Pons (tissue), 1 donor: ENCODE measurements at places on chromosomes 1 and 21.
A peak's percentile ranks its signal among the peaks of the same experiment; 100 is the strongest.

GRCh38 chr1:210730023-210730422, 401.3 kb downstream of the HHAT start:
- no peak for DNase-seq

- DNase-seq: no peak
Measured at GRCh38 chr1:205670611-205671430, 9.5 kb downstream of the SLC45A3 start.

- no peak for DNase-seq
Measured at GRCh38 chr1:185551008-185551407, 183.2 kb upstream of the HMCN1 start.

- no peak for DNase-seq
Measured at GRCh38 chr1:25206201-25206600, 26.1 kb downstream of the SYF2 start.

GRCh38 chr1:47575855-47576757, 138.3 kb downstream of the FOXD2 start:
- DNase-seq: no peak

- no peak for DNase-seq
Measured at GRCh38 chr1:29236712-29237128, 398 bp downstream of the PTPRU start.

DNA sequence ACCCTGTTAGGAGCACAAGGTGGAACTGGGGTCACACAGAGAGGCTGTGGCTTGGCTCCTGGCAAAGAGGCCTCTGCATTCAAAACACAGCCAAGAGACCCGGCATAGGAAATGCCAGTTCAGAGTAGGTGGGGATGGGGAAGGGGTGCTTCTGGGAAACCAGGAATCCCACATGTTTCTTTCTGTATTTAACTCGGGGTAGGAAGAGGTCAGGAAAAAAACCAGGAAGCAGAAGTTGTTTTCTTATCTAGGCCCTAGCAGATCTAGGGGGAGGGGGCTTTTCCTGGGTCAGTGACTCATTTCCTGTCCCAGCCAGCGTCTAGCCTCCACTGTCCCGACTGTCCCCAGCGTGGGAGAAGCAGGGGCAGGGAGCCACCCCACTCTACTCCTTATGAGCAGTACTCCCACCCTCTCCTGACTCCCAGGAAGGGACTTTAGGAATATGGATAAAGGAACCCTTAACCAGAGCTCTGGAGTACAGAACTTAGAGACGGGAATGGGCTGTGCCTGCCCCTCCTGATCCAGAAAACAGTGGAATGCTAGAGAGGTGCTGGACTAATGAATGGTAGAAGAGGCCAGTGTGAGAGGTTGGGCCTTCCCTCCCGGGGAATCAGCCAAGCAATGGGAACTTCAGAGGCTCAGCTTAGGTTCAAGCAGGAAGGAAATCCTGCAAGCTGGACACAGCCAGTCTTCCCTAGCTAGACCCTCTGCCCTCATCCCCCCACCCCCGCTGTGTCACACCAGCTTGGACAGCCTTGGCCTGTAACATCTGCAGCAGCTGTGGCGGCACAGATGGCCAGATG, 5.7 kb downstream of the FHL3 start:
- DNase-seq: no peak

DNA sequence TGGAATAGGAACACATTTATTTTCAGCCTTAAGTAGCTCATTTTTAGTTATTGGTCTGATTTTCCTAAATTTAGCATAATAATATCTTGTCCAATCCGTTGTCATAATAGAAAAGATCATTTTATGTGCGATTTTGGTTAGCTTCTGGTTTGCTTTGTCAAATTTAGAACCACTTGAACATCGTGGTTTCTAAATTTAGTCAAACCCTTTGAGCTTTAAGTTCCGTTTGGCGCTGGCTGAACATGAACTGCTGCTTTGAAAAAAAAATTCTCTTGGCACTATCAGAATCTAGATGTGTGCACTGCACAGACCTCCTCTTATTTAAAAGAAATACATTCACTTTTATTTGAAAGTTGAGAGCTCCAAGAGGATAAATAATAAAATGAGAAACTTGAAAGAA, 370.6 kb downstream of the PTPRC start:
- peak; percentile 66 for DNase-seq

GRCh38 chr1:201630582-201630981, 91.7 kb downstream of the NAV1 start:
- DNase-seq: no peak

- peak; percentile 51 for DNase-seq
Measured at GRCh38 chr1:204077979-204078696, 5.2 kb downstream of the SOX13 start.

- no peak for DNase-seq
Measured at GRCh38 chr1:81803431-81804110, 2.8 kb downstream of the ADGRL2 start.

GRCh38 chr1:113390871-113391648, 745 bp downstream of the MAGI3 start:
- no peak for DNase-seq

DNA sequence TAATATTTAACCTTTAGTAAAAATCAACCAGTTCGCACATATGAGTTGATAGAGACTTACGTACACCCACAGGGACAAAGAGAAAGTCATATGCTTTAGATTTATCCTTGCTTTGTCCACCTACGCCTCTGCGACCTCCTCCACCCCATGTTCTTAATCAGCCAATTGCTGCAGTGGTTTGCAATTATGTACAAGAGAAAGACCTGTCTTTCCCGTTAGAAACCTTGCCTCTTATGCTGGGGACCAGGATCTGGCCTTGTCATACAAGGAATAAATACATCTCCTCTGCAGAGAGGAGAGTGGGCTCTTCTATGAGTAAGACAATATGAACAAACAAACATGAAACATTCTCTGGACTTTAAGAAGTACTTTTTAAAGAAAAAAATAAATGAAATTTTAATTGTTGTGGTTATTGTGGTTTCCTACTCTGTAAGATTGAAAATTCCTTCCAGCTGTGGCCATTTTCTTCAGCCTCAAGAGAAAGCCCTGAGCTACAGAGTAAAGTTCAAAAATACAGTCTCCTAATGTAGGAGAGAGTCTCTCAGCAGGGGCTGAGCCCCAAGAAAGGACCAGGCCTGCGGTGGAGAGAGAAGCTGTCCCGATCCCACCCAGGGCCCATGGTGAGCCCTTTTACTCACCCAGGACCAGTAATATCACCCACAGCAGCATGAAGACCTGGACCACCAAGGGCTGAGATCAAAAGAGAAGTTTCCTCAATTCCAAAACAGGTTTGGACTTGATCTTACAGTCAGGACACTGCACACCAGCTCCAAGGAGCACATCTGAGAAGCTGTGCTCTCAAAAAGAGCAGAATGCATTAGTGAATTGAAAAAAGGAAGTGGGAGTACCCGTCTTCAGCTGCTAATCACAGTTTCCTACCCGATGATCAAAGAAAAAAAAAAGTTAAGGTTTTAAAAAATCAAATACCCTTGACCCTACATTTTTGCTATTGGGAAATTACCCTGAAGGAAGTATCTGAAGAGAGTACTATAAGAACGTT, at the start of gene FCRL5:
FCRL5 (minus strand) TSS at position 822 of the 1,000 bp plus-strand sequence; CDS start at position 669, 153 bp downstream.
- DNase-seq: no peak

DNA sequence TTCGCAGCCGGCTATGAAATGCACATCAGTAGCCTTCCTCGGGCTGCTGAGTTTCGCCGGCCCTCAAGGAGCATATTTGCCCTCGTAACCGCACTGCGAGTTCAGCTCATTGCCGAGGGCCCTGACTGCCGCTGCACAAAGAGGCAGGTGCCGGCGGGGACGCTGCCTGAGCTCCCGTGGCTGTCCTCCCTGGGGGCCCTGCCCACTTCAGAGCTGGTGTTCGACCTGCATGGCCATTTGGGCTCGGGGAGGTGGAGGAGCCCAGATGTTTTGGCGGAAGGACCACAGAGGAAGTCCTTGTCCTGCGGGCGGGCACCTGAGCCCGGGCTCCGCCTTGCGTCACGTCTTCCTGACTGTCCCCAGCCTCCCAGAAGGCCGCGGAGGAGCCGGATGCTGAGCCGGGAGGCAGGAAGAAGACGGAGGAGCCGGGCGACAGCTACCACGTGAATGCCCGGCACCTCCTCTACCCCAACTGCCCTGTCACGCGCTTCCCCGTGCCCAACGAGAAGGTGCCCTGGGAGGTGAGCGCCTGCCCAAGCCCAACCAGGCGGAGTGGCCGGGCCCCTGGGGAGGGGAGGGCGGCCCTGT, 29.9 kb upstream of the LRRC3 start:
- DNase-seq: no peak

DNA sequence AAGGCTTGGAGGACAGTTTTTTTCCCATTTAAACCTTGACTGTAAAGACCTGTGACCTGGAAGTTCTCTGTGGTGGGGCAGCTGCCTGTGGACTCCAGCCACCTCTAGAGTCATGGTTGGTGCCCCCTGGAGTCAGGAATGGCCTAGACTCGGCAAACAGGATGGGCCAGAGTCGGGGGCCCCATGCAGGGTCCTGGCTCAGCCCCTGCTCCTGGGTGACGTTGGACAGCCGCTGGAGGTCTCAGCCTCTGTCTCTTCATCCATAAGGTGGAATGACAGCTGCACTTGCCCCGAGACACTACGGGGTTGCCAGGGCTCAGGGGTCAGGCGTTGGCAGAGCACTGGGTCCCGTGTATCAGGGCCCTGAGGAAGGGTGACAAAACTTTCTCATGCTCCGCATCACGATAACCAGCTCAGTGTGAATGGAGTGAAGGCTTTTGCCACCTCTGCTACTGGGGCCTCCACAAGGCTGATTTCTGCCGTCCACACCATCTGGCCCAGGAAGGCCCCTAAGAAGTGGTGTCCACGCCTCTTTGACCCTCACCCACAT, 58.5 kb upstream of the TTC34 start:
- no peak for DNase-seq

DNA sequence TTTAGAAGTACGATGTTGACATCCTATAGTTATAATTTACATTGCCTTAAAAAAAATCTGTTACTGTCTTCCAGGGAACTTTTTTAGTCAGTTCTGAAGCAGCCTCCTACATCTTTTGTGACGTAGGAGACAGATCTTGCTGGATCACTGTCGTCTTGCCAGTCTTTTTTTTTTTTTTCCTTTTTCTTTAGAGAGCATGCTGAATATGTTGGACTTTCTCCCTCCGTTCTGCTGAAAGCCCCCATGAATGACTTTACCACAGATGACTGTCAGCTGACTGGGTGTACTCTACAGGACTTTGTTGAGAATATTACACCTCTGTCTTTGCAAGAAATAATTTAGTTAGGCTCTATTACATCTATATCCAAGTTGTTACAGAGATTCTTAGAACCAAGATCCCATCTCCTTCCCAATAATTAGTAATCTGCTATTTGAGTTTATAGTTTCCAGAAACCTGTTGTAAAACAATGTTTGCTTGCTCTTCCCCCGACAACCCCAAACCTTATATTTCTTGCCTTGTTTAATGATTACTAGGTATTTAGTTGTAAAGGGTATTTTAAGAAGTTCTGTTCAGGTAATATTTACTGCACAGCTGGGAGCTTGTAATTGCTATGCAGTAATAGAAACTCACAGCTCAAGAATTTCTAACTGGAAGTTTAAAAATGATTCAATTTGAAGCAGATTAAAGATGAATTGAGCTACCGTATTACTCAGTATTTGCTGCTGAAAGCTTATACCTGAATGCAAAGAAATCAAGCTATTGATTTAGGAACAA, 61.8 kb downstream of the RASAL2 start:
- DNase-seq: no peak

DNA sequence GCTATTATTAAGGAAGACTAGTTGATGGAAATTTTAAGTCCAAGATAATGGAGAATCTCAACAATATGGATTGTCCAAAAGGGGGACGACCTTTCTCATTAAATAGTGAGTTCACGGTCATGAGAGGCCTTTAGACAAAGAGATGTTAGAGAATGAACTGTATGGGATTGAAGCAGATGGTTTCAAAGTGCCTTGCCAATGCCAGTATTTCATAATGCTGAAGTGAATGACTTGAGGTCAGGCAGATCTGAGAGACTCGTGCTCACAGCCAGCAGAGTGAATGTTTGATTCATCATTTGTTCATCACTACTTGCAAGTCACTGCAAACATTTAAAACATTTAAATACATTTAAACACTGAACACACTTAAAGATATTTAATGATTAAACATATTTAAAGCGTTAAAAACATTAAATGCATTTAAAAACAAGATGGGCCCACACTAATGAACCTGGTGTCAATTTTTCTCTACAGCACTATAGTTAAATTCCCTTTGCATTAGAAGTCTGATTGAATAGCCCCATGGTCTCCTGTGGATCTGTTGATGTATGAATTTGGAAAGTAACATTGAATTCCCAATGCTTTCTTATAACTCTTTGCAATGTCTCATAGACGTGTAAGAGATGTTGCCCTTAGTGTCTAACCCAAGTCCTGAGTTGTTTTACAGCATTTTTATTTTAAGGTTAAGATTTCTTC, 80.7 kb downstream of the TGFB2 start:
- DNase-seq: no peak

DNA sequence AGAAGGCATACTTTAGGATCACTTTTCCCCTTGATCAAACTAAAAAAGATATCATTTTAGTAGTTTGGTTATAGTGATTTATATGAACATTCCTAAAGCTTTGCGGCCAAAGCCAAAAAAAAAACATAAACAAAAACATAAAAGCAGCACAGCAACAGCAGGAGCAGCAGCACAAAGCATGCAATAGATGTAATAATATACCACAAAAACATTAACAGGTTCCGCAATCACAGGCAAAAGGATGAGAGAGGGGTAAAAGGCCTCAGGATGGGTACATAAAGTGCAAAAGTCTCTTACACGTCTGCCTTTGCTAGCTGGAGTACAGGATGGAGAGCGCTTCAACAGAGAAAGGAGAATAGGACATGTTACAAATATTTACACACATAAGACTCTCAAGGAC, 119.0 kb downstream of the COQ8A start:
- no peak for DNase-seq

- DNase-seq: peak; percentile 13
Measured at GRCh38 chr1:175204330-175204729, 11.8 kb upstream of the KIAA0040 start.

- no peak for DNase-seq
Measured at GRCh38 chr1:10791105-10791951, 5.1 kb downstream of the CASZ1 start.

- DNase-seq: no peak
Measured at GRCh38 chr1:109622895-109623294, 3.3 kb downstream of the AMPD2 start.

- no peak for DNase-seq
Measured at GRCh38 chr1:209364716-209365115, 218.8 kb upstream of the CAMK1G start.

DNA sequence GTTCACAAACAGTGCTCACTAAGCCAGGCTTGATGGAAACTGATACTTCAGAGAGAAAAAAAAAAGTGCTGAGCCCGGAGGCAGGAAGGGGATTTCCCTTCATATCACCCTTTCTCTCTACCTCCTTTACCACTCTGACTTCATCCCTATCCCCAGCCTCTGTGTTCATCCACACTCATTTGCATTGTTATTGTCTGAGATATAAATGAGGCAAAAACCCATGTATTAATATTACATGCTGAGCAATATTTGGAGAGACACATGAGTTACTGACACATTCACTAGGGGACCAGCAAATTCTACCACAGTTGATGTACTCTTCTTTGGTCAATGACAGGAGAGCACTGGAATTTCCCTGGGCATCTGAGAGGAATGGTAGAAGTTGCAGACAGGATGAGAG, 175.8 kb downstream of the TNFSF18 start:
- no peak for DNase-seq
